ENCODE measurements at places on chromosomes 12 and 14.

GRCh38 chr14:99323603-99324185 lies 51.7 kb upstream of the BCL11B start:
- no peak for DNase-seq

GRCh38 chr12:25241167-25242020 lies 9.3 kb downstream of the KRAS start:
- DNase-seq: peak; percentile 51

- peak; percentile 54 for DNase-seq
Measured at GRCh38 chr12:20211541-20211940, 156.8 kb upstream of the PDE3A start.

DNA sequence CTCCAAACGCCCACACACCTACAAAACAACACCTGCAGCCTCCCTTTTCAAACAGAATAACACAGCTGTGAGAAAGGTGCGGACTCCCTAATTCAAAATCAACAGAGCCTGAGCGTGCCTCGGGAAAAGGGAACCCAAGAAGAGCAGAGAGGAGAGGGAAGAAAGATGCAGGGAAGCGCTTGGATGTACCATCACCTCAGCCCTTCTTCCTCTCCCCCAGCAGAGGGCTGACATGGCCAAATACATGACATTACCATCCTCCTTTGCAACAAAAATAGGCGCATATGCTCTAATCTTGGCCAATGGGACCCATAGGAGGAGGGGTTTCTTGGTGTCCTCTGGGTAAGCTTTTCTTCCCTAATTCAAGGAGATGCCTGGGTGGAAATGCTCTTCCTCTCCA lies 78.0 kb downstream of the CPSF2 start:
- DNase-seq: no peak

DNA sequence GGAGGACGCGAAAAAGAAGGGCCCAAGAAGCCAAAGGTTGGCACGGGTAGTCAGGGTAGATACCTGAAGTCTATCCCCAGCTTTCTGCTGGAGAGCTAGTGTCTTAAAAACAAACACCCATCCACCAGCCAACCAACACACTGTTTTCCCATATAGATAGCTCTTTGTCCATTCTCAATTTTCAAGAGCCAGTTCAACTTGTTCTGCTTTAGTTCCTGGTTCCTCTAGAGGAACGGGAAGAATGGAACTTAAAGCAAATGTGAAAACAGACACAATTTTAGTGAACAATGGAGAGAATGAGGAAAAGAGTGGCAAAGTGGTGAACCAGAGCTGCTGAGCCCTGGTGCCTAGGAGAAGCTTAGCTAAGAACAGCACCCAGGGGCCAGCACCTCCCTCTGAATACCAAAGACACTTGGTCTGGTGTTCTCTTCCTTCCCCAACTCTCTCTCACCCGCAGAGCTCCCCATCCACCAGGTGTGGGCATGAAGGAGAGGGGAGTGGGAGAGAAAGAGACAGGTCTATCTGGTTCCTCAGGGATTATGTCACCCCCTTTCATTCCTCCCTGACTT lies 3.8 kb downstream of the NDRG2 start:
- no peak for DNase-seq

DNA sequence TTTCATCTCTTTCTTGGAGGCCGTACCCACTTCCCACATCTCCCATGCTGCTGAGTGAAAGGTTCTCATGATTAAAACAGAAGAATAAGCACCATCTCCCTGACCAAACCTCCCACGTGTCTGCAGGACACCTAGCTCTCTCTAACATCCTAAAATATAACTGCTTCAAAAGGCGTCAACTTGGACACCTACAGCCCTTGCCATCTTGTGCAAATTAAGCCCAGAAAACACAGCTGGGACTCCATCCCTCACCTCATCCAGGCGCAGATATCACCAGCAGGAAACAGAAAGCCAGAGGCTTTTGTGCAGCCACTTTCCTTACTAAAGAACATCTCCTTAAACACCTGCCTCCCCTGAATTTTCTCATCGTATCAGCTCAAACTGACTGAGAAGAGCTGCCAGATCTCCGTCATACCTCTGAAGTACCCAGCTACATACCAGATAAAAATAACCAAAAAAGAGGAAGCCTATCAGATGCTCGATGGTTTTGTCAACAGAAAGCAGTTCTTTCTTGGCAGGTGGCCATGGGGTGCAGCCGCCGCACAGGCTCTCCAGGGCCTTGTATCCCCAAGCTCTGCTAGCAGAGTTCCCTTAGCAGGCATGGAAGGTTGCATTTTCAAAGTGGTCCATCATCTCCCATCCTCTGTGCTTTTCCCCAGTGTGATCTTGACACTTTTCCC lies 28.8 kb downstream of the MAP3K9 start:
- peak; percentile 76 for DNase-seq

Data from MV-4-11 (cell line).